ENCODE measurements at places on chromosomes 6 and 20.

GRCh38 chr6:157787080-157787479 is 36.0 kb upstream of the SNX9 start:
- no peak for DNase-seq

DNA sequence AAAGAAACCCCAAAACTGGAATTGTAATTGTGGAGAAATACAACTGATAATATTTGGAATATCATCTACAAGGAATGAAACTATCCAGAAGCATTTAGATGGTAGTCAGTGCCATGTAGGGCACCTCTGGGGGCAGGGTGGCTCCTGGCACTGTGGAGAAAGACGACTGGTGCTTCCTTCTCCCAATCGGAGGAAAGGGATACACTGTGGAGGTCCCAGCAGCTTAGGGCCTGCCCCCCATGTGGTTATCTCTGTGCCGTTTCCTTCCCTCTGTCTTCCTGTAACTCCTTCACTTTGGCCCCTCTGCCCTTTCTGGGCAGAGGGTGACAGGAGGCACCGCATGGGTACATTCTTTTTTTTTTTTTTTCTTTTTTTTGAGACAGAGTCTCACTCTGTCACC is 178.4 kb downstream of the MTHFD1L start:
- no peak for DNase-seq

DNA sequence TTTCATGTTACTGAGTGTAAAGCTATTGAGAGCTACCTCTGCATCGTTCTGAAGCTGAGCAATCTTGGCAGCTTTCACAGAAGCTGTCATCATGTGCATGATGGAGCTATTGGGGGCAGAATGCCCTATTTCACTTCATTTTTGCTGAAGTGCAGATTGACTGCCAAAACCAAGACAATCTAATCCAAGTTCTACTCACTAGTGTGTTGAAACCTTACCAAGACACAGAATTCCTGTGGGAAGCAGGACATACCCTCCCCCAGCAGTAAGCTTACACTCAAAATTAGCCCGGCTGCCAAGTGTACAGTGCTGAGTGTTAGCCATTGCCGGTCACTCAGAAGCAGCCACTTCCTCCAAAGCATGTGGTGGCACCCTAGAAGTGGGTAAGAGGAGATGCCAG is 177.3 kb upstream of the TENT5A start:
- peak; percentile 22 for DNase-seq

DNA sequence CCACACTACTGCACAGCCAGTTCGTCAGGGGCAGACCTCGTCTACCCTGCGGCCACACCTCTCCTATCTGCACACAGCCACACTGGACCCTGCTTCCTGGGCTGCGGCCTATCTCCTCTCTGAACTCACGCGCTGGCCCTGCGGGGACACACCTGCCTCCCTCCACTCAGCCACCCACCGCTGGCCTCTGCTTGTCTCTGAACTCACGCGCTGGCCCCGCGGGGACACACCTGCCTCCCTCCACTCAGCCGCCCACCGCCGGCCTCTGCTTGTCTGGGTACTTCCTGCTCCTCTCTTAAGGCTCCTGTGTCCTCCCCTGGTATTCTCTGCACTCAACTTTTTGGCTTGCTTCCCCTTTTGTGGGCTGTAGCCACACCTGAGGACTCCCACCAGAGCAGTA is 52.3 kb downstream of the HUS1B start:
- DNase-seq, result no peak

DNA sequence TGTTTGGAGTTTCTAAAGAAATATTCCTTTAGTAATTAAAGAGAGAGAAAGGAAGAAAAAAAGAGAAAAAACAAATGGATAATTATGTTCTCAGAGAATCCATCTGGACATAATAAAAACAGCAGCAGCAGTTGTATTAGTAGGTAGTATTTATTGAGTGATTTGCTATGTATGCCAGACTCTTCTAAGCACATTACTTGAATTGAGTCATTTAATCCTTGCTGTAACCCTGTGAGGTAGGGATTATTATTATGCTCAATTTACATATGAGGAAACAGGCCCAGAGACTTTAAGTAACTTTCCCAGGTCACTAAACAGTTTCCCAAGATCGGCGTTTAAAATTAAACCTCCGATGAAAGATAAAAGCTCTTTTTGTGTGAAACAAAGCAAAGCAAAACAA is 238.8 kb downstream of the TSHZ2 start:
- no peak for DNase-seq

- no peak for DNase-seq
Observed at GRCh38 chr6:33869826-33870423, 66.1 kb upstream of the MLN start.

DNA sequence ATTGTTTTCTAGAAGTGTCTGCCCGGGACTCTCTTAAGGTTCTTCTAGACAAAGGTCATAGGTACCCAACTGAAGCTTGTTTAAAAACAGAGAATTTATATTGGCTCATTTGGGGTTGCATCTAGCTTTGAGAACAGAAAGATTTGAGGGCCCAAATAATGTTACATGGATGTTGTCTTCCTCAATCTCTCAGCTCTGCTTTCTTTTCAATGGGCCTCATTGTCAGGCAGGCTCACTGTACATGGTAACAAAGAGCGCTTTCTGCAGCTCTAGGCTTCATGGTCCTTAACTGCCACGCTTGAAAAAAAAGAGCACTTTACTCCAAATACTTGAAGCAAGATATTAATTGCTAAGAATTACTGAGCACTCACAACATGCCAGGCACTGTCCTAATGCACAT is 22.2 kb downstream of the NHLRC1 start:
- no peak for DNase-seq

DNA sequence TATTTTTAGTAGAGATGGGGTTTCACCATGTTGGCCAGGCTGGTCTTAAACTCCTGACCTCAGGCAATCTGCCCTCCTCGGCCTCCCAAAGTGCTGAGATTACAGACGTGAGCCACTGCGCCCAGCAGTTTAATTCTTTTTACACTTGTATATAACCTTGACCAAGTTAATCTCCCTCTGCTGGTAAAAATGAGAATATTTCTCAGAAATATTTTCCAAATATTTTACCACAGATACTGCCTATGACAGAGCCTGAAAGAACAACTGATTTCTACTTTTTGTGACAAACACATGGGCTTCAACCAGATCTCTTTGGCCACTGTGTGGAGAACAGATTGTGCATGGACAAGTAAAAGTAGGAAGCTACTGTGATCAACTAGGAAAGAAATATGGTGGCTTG is 21.2 kb upstream of the NHSL1 start:
- DNase-seq, result no peak
